ENCODE measurements at places on chromosomes 4 and X.

GRCh38 chrX:95903490-95903889 is 781.2 kb upstream of the DIAPH2 start:
- DNase-seq = no peak

DNA sequence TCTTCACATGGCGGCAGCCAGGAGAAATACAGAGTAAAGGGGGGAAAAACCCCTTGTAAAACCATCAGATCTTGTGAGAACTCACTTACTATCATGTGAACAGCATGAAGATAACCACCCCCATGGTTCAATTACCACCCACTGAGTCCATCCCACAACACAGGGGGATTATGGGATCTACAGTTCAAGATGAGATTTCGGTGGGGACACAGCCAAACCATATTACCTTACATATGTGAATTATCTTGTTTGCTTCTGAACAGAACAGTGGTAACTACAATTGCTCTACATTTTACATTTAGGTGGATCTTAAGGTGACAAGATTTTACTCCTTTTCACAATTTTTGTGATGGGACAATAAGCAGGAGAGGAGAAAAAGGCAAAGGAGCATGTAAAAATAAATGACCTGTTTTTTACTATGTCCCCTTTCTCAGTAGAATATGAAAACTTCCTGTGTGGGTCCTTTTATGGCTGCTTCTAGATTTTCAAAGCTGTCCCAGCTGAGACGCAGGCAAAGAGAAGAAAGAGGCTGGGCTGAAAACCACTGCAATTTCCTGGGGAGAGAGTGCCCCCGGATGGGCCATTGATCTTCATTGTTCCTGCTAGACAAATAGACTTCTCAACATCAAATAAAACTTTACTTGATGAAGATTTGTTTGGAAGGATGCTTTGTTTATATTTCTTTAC is 45.9 kb upstream of the PGM2 start:
- no peak for DNase-seq

- DNase-seq = no peak
Observed at GRCh38 chr4:173532725-173533511, 2.9 kb upstream of the HAND2 start.

DNA sequence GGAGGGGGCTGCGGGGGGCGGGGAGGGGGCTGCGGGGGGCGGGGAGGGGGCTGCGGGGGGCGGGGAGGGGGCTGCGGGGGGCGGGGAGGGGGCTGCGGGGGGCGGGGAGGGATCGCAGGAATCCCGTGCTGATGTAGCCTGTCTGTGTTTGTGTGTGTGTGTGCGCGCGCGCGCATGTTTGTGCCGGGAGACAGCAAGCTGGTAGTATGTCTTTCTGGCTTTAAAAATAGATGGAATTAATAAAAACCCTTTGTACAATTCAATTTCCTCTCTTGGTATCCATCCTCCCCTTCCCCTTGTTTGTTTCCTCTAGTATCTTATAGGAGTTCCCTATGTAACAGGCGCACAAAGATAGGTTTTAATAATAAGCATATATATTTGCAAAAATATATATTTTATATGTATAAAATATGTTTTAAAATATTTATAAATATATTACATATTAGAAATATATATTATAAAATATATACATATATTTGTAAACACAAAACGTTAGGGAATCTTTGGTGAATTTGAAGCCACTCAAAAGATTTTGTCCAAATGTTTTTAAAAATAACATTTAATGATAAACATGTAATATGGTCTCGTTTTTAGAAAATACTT is 782 bp downstream of the ARHGAP24 start:
- no peak for DNase-seq

- DNase-seq = no peak
Observed at GRCh38 chrX:118773782-118774181, 46.4 kb downstream of the IL13RA1 start.

- no peak for DNase-seq
Observed at GRCh38 chr4:7214359-7214758, 22.0 kb downstream of the SORCS2 start.

GRCh38 chr4:73860181-73860580 is 7.1 kb downstream of the PF4V1 start:
- no peak for DNase-seq

DNA sequence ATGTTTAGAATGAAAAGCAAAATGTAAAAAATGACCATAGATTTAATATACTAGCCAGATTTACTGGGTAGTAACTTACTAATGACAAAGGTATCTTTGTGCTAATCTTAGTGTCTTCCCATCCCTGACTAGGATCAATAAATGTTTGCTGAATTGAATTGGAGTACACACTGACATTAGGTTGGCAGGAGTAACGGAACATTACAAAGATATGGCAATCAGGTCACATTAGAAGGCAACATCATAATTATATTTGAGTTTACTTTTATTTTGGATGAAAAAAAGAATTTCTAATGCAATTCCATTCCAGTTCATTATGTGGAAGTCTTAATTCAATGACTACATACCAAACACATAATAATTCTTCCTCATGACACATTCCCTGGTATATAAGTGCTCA is 77.8 kb downstream of the MID1 start:
- no peak for DNase-seq

DNA sequence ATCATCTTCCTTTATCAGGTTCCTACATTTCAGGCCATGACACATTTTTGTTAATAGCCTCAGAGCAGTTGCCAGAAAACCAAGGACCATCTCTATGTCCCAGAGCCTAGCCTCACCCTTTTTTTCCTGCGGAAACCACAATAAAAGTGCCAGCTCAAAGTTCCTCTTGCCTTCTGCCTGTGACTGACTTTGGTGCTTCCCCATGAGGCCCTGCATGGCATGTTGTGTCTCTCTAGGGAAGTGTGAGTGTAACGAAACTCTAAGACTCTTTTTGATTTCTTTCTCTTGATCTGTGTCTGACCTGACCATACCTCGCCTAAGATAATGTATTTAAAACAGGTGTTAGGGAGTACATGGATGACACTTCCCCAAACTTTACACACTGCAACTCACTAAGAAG is 642.3 kb upstream of the BOD1L1 start:
- peak; percentile 71 for DNase-seq

- peak; percentile 10 for DNase-seq
Observed at GRCh38 chr4:70874268-70875156, 27.7 kb upstream of the MOB1B start.

- DNase-seq = no peak
Observed at GRCh38 chrX:35499071-35499862, 298.9 kb upstream of the MAGEB16 start.

DNA sequence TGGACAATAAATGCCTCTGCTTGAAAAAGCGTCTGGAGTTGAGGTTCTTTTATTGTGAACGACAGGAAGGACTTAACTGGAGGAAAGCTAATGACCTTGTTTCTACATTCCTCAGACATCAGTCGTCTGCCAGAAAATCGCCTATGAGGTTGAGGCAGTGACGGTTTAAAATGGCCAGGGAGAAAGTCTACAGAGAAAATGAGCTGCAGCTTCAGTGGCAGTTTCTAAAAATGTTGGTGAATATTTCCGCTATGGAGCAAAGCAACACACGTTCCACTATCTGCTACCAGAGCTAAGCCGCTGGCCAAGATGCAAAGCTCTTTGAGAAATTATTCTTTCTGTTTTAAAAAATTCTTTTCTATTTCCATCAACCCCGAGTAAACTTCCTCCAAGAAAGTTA is 116.9 kb upstream of the GALNT7 start:
- no peak for DNase-seq

GRCh38 chr4:95506264-95506663 is 42.5 kb downstream of the UNC5C start:
- no peak for DNase-seq

GRCh38 chr4:108030332-108030731 is 40.6 kb downstream of the HADH start:
- DNase-seq = peak; percentile 24

- DNase-seq = no peak
Observed at GRCh38 chr4:130077275-130077674, 981.3 kb downstream of the C4orf33 start.

GRCh38 chr4:122412547-122412946 is 33.7 kb downstream of the ADAD1 start:
- no peak for DNase-seq

DNA sequence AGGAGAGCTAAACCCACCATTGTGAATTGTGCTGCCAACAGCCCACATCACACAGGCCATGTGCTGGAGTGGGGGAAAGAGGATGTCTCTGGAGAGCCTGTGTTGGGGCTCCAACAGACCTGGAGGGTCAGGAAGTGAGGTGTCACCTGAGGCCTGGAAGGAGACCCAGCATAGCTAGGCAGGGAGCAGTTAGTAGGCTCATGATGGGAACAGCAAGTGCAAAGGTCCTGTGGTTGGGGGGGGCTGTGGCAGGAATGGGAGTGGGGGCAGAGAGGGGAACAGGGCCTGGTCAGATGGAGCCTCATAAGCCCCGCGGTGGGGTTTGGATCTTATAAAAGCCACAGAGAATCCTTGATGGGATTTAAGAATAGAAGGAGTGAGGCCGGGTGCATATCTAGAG is 35.9 kb upstream of the GPR78 start:
- DNase-seq = no peak

- DNase-seq = no peak
Observed at GRCh38 chr4:40295572-40295971, 39.6 kb upstream of the CHRNA9 start.

GRCh38 chrX:3576886-3577501 is 136.5 kb downstream of the PRKX start:
- DNase-seq = no peak

DNA sequence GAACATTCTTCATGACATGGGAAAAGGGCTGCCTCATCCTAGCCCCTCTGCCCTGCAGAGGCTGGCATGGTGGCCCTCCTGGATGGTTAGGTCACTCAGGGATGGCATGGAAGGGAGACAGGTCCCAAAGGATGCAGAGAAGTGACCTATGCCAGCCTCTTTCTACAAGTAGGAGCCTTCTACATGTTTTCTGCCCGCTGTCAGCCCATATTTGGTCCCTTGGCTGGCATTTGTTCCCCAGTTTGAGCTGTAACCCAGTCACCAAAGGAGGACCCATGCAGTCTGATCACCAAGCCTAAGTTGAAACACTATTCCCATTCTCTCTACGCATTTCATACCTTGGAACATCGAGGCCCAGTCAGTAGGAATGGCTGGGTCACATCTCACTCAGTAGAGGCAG is 95.4 kb downstream of the PJA1 start:
- no peak for DNase-seq

DNA sequence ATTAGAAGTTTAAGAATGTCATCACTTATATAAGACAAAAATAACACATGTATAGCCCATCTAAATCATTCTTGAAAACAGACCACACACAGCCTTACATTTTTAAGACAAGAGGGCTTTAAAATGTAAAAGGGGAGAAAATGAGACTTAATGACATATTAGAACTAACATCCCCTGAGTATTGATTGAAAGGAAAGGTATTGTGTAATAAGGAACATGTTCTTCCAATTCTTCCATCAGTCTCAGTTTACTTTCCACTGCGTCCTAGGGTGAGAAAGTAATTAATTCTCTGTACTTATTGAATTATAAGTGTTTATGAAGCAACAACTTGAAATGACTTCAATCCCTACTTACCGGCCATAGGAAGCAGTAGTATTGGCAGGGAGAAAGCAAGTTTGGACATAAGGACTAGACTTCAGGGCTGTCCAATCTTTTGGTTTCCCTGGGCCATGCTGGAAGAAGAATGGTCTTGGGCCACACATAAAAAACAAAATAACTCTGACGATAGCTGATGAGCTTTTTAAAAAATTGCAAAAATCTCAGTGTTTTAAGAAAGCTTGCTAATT is 202.7 kb upstream of the SPRY1 start:
- DNase-seq = no peak

Measured in inflammatory macrophage treated with lipopolysaccharide for 4 hours (primary cell).